ENCODE measurements at places on chromosomes 7 and 10.

DNA sequence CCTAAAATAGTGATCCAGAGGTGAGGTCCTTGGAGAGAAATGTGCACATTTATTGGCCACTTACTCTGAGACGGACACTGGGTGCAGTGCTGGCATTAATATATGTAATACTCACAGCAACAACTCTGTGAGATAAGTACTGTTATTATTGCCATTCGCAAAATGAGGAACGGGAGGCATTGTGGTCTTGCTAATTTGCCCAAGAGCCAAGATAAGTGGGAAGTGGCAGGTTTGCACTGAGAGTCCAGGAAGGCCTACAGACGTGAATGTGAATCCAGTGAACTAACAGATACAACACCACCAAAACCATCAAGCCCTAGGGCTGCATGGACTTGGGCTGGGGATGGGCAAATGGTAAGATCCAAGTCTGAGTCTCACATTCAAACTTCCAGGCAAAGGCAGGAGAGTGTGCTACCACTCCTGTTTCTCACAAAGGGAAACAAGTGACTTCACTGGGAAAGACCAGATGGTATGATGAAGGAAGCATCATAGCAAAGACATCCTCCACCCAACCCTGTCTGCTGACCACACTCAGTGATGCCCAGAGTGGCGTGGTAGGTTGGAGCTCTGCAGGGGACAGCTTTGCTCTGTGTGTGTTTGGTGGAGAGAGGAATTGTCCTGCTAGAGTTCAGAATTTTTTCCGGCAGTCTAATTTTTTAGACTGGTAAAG is 19.2 kb downstream of the TMEM273 start:
- no peak for DNase-seq

- peak; percentile 76 for DNase-seq
Observed at GRCh38 chr10:18737841-18738240, 78.6 kb downstream of the ARL5B start.

- DNase-seq, result peak; percentile 19
Observed at GRCh38 chr7:126856691-126857291, 395.9 kb downstream of the GRM8 start.

DNA sequence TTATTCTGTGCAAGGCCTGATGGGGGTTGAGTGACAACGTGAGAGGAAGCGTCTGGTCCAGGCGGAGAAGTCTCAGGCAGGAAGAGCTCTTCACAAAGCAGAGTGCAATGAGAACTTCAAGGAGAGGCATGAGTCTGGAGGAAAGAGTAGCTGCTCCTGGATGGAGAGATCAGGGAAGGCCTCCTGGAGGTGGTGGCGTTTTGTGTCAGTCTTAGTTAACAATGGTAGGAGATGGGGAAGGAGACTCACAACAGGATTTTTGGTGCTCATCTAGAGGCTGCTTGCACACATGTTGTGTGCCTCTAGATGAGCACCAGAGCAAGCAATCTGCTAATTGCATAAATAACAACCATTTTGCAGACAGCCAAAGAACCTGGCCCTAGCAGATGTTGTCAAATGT is 442.8 kb upstream of the PODXL start:
- DNase-seq, result no peak

GRCh38 chr10:76301950-76302349 is 870.5 kb downstream of the LRMDA start:
- peak; percentile 29 for DNase-seq

DNA sequence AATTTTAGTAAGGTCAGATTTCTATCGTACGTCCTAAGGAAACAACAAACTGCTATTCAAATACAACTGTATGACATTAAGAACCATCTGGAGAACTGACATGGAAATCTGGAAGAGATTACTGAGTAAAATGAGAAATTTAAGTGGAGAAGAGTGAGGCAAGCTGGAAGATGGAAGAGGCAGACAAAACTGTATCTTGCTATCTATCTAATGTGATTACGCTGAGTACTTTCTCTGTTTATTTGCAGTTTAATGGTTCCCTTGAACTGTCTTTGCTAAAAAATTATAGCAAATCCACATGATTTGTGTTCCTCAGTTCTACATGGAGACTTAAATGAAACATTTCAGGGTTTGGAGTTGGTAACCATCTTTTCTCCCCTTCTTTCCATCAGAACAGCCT is 927.1 kb upstream of the MBL2 start:
- DNase-seq, result no peak

- no peak for DNase-seq
Observed at GRCh38 chr10:87842776-87843497, 20.4 kb downstream of the KLLN start.

- no peak for DNase-seq
Observed at GRCh38 chr7:127404286-127405072, 12.0 kb upstream of the ZNF800 start.

DNA sequence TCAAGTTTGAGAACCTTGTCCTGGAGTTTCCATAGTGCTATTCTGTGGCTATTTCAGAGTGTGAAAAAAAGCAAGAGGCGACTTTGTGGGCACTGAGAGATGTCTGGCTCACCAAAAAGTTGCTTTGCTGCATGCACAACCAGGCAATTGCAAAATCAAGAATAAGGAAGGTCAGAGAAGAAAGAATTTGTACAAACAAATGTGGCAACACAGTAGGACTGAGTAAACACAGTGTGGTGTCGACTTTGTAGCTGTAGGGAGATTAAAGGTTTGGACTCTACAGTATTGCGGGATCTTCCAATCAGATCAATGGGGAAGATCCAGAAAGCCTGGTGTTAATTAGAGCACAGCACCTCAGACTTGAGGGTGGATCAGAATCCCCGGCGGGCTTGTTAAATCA is 88.1 kb upstream of the PLPP4 start:
- no peak for DNase-seq

DNA sequence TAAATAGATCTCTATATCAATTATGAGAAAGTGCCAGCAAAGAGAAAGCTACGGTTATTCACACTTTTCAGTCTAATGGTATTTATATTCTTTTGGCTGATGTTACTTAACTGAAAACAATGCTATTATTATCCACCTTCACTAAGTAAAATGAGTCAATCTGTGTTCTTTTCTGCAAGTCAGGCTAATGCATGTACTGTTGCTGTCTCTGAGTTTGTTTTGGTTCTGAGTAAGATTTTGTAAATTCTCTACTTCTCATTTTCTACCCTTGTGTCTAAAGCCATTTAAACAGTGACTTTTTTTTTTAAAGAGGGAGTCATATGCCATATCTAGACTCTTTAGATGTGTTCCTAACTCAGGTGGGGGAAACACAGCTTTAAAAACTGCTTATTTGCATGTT is 7.5 kb downstream of the VWC2 start:
- no peak for DNase-seq

DNA sequence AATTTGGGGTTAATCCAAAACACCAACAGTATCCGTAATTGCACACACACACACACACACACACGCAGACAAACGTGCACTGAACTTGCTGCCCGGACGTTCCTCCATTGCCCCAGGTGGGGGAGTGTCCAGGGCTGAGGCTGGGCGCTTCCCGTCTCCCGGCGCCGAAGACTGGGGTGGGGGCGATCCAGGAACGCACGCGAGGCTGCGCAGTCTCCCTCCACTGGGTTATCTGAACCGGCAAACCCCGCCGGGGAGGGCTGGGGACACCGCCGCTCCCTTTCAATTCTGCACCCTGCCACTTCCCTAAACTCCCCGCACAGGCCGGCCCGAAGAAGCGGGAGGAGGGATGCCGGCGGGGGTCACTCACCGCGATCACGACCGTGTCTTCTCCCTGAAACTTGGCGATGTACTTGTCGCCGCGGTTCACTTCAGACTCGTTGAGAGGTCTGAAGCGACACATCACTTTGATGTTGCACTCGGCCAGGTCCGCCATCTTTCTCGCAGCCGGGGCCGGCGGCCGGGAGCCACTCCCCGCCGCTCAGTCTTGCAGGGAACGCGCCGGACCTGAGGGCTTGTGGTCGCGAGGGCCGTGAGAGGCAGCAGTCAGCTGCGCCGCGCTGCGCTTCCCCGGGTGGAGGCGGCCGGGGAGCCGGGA is 618 bp downstream of the KIF5B start:
- peak; percentile 41 for DNase-seq

- DNase-seq, result no peak
Observed at GRCh38 chr10:3287572-3288445, 115.2 kb upstream of the PITRM1 start.

GRCh38 chr10:126014309-126014708 is 117.9 kb downstream of the FANK1 start:
- peak; percentile 71 for DNase-seq

GRCh38 chr10:11546581-11546980 is 64.9 kb downstream of the USP6NL start:
- peak; percentile 42 for DNase-seq

DNA sequence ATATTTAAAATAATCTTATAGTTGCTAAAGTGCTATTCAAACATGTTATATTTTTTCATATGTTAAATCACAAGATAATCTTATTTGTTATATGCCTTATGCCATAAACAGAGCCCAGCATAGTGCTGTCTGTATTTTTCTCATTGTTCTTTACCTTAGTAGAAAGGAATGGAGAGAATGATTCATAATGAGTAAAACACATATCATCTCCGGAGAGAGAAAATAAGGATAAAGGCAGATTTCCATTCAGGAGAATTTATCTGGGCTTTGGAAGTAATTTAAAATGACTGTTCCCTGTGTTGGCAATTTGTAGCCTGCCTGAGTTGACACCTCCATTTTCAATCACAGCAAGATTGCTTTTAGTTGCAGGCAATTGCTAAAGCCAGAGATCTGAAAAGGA is 30.2 kb downstream of the CHN2 start:
- DNase-seq, result no peak

GRCh38 chr10:133275684-133276092 is 980 bp downstream of the ADAM8 start:
- no peak for DNase-seq

GRCh38 chr7:30093420-30093952 is 41.3 kb upstream of the MTURN start:
- DNase-seq, result no peak

- DNase-seq, result no peak
Observed at GRCh38 chr10:16728266-16728665, 89.0 kb downstream of the RSU1 start.

DNA sequence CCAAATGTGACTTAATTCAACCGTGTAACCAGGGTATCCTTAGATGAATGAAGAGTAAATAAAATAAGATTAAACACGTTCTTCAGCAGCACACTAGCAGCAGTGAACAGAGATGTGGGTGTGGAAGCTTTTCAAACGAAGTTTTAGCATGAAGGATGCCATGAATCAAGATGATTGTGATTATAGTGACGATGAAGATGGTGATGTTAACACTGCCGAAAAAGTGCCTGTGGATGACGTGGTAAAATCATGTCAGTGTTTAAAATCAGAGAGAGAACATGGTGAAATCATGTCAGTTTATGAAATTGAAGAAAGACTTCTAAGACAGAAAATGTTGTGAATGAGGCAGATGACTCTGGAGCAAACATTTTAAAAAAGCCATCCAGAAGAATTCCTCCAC is 19.2 kb downstream of the LCOR start:
- DNase-seq, result no peak

DNA sequence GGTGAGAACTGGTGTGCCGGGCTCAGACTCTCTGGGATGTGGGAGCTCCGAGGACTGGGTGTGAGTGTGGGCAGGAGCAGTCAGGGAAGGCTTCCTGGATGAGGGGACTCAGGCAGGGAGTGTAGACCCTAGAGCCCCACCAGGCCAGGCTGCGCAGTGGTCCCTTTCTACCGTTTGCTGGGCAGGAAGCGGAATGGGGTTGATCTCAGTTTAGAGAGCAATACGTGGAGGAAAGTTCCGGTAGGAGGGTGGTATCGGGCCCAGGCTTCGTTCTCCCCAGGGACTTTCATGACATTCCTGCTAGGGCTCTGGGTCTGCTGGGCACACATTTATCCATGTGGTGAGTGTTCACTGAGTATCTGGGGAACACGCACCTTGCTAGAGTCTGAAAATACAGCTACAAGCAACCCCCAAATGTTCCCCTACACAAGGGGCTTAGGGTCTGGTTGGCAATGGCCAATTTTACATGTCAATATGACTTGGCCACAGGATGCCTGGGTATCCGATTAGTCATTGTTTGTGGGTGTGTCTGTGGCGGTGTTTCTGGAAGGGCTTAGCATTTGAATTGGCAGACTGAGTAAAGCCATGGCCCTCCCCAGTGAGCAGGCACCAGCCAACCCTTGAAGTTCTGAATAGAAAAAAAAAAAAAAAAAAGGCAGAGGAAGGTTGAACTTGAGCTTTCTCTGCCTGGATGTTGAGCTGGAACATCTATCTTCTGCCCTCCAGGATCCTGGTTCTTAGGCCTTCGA is 20.8 kb downstream of the GHRHR start:
- DNase-seq, result peak; percentile 93

DNA sequence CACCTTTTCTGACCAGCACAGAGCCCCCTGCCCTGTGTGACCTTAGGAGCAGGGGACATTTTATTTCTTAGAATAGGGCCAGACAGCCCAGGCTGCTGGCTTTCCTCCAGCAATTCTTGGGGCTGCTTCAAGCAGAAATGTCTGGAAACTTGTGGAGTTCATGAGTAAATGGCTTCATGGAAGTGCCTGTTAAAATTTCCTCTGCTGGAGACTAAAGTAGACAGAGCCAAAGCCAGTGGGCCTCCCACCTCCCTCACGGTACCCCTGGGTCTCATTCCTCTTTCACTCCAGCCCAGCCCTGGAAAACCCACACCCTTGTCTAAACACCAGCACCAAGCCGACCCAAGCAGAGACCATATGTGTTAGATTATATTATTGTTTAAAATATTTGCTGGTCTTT is 505.5 kb upstream of the ZMIZ1 start:
- no peak for DNase-seq

DNA sequence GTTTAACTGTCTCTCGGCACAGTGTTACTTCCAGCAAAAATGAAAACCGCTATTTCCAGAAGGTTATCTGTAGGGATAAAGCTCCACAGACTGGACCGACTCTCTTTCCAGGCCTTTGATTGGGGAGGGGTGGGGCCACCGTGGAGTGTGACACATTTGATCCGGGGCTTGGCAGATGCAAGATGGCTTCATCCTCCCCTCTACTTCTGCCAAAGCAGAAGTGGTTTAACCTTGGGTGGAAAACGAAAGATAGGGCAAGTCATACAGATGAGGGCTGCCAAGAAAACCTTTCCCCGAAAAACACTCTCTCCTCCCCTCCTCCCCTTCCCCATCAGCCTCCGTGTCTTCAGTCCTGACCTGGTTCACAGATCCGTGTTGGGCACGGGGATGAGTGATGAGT is 139.7 kb upstream of the SH2B2 start:
- DNase-seq, result no peak

- no peak for DNase-seq
Observed at GRCh38 chr7:33773053-33773452, 132.3 kb upstream of the BMPER start.

DNA sequence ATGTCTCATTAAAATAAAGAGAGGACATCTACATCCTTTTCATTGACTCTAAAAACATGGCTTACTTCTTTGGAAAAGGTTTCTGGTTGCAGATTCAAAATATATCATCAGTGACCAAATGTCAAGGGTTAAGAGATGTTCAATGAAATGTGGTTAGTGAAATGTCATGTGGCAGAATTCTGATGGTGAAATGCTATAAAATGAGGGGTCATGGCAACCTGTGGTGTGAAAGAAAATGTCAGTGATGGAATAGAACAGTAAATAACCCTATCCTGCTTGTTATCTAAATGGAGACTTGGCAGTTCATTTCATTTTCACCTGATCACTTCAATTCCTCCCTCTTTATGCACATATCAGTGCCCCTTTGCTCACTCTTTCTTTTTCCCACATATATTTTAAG is 79.4 kb downstream of the TFPI2 start:
- no peak for DNase-seq

- no peak for DNase-seq
Observed at GRCh38 chr7:116669769-116670168, 2.2 kb upstream of the MET start.
